ENCODE measurements at places on chromosomes 5 and 9. TPM values are rescaled to one million over a fixed set of nuclear protein-coding genes. Genes with fewer than 3 reads are reported as not detected.

CD74 gene
- total RNA-seq: 0.09 TPM

SYK gene
- total RNA-seq: 0.09 TPM

EPB41L4B gene
- total RNA-seq: 10.4 TPM

SLC27A6 gene
- 0.06 TPM for total RNA-seq

Measured in A549 treated with CORT108297 at 1 μM for 4 hours (cell line).